Neural progenitor cell (in vitro differentiated cells): ENCODE measurements at places on chromosomes 12 and 14. TPM values are rescaled to one million over a fixed set of nuclear protein-coding genes. Genes with fewer than 3 reads are reported as not detected.

- H3K4me3 ChIP-seq: no peak overlapping the region
- peaks cover 55% of the 10 kb centered on the region for H3K4me1 ChIP-seq
- H3K27ac ChIP-seq: no peak overlapping the region
- H3K36me3 ChIP-seq: no peaks in the 10 kb centered on the region
- DNase-seq: peak; percentile 80
These were observed 78.9 kb downstream of the ITPK1 start for GRCh38 chr14:93036652-93037345.

VEZT gene
- total RNA-seq: 89.8 and 126 TPM in 2 replicates

GRCh38 chr12:108367436-108367835 lies 28.3 kb upstream of the CMKLR1 start:
- no peak overlapping the region for H3K4me3 ChIP-seq
- no peak overlapping the region for H3K27ac ChIP-seq
- no peaks in the 10 kb centered on the region for H3K36me3 ChIP-seq
- DNase-seq: no peak

ZNF385A gene
- 6.2 and 7.2 TPM in 2 replicates for total RNA-seq

DNA sequence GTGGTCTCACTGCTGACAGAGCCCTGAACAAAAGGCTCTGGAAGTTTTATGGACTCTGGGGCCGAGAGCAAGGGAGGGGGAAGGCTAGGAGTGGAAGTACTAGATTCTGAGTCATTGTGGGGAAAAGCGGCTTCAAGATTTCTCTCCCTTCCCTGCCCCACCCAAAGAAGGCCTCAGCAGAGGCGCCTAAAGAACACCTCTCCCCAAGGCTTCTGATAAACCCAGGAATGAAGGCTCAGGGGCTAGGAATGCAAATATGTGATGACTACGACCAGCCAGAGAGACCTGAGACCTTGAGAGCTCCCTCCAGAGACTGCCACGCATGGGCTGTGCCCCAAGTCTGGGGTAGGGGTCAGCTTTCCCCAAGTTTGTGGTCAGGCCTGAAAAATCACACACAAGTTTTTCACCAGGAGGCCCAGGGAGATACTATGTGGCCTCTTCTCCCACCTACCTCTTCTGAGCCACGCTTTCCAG lies 130.7 kb upstream of the HIF1A start:
- no peak for DNase-seq
- no peak overlapping the region for H3K4me3 ChIP-seq
- H3K27ac ChIP-seq: no peak overlapping the region
- H3K36me3 ChIP-seq: no peaks in the 10 kb centered on the region
- peaks cover 26% of the 10 kb centered on the region for H3K4me1 ChIP-seq
- peaks cover 12% of the 10 kb centered on the region for H3K27me3 ChIP-seq

- H3K27me3 ChIP-seq: no peaks in the 10 kb centered on the region
- DNase-seq: no peak
- peak overlapping the region; percentile 13 for H3K27ac ChIP-seq
- H3K4me3 ChIP-seq: no peak overlapping the region
- H3K4me1 ChIP-seq: peaks cover 23% of the 10 kb centered on the region
- no peaks in the 10 kb centered on the region for H3K36me3 ChIP-seq
These were observed 24.2 kb downstream of the ZNF664 start for GRCh38 chr12:123997033-123997822.

CD69 gene
- total RNA-seq: not detected in 2 replicates

GRCh38 chr12:66058554-66058953 lies 72.0 kb downstream of the LLPH start:
- no peaks in the 10 kb centered on the region for H3K36me3 ChIP-seq
- H3K4me3 ChIP-seq: no peak overlapping the region
- H3K27ac ChIP-seq: no peak overlapping the region
- peaks cover 12% of the 10 kb centered on the region for H3K4me1 ChIP-seq

TOMM20L gene
- not detected in 2 replicates for total RNA-seq

PRH2 gene
- not detected in 2 replicates for total RNA-seq

GRCh38 chr14:54503486-54503885 lies 6.2 kb upstream of the CGRRF1 start:
- H3K27me3 ChIP-seq: no peaks in the 10 kb centered on the region
- no peak for DNase-seq
- H3K36me3 ChIP-seq: no peaks in the 10 kb centered on the region
- H3K27ac ChIP-seq: no peak overlapping the region
- no peak overlapping the region for H3K4me3 ChIP-seq

- peaks cover 6% of the 10 kb centered on the region for H3K4me1 ChIP-seq
- no peaks in the 10 kb centered on the region for H3K27me3 ChIP-seq
- peak; percentile 96 for DNase-seq
- H3K4me3 ChIP-seq: peak overlapping the region; percentile 96
- H3K36me3 ChIP-seq: no peaks in the 10 kb centered on the region
These were observed 1.5 kb downstream of the KRT8 start for GRCh38 chr12:52903285-52903854.

DNA sequence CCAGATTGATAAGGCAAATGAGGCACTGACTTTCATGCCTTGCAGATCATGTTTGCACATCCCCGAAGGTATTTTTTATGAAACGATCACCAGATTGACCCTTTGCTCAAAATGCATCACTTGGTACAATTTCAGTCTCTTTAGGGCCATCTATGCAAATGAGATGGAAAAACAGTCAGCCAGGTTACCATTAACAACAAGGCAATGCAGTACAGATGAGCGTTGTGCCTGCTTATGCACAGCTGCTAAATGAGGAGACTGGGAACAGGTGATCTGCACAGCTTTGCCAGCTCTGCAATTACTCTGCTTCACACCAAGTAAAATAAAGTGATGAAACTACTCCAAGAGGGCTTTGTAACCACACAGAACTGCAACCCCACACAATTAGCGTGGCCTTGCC lies 26.1 kb upstream of the PLEKHG7 start:
- no peaks in the 10 kb centered on the region for H3K36me3 ChIP-seq
- H3K27ac ChIP-seq: no peak overlapping the region
- no peaks in the 10 kb centered on the region for H3K27me3 ChIP-seq
- no peak for DNase-seq
- H3K4me1 ChIP-seq: no peaks in the 10 kb centered on the region

DNA sequence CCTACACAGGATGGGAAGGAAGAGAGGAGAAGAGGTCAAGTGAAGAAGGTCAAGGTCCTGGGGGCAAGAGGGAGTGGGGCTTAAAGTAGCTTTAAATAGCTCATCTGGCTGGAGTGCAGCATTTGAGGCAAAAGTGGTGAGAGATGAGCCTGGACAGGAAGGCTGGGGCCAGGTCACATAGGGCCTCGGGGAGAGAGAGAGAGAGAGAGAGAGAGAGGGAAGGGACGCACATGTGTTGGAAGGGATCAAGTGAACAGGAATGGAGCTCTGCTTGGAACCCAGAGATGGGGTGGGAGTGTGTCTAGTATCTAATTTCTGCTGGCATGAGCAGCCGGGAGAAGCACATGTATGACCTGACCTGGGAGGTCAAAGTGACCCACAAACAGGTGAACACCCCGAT lies 407.5 kb downstream of the MED13L start:
- H3K4me3 ChIP-seq: no peak overlapping the region
- no peaks in the 10 kb centered on the region for H3K36me3 ChIP-seq
- H3K4me1 ChIP-seq: peaks cover 5% of the 10 kb centered on the region
- H3K27ac ChIP-seq: no peak overlapping the region

GRCh38 chr12:117900561-117900960 lies 68.2 kb downstream of the KSR2 start:
- DNase-seq: no peak
- no peak overlapping the region for H3K27ac ChIP-seq
- no peaks in the 10 kb centered on the region for H3K27me3 ChIP-seq
- H3K4me1 ChIP-seq: no peaks in the 10 kb centered on the region

DNA sequence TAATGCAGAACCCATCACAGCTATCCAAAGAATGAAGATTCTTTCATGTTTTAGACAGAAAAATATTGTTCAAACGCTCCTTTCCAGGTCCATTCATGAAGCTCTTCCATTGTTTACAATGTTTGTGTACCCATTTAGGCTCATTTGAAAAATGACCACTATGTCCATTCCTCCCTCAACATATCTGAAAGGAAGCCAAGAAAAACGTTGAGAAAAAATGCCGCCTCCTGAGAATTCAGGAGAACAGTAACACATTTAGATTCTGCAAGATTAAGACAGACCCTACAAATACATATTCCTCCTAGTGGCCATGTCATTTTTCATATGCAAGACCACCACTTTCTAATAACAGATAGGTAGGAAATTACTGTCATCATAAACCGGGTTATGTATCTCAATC lies 124.4 kb downstream of the SLC25A21 start:
- no peak overlapping the region for H3K4me3 ChIP-seq
- no peak for DNase-seq
- no peaks in the 10 kb centered on the region for H3K4me1 ChIP-seq
- H3K36me3 ChIP-seq: no peaks in the 10 kb centered on the region
- no peaks in the 10 kb centered on the region for H3K27me3 ChIP-seq

DNA sequence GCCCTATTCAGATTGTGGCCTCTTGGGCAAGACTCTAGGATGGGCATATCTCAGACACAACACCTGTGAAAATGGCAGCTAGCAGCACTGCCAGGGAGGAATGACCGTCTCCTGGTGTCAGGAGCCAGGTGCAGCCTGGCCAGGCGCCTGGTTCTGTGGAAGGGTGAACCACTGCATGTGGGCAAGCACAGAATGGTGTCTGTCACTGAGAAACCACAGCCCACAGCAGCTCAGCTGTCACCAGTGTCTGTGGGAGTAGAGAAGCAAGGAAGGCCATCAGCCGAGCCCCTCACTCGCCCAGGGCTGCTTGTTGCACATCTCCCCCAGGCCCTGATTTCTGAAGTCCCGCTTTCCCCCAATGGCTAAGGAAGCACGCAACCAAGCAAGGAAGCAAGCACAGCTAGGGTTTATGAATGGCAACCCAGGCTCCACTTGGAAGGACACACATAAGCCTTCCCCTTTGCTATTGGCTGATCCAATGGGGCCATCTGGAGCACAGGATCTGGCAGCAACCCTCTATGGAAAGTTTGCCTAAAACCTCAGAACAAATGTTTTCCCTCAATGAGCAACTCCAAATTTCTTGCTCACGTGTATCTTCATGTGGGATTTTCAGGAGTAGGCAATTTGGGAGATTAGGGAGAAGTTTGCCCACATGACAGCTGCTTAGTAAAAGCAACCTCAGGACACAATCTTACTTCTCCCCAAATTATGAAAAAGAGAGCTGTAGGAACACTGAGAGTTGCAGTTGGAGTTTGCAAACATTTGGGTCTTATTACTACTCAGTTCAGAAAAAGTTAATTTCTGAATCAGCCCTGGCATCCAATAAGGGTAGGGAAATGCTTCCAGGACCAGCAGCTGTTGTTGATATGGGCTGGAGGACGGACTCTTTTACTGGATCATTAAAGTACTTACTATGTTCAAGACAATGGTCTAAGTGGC lies 44.7 kb downstream of the GPHB5 start:
- no peaks in the 10 kb centered on the region for H3K4me1 ChIP-seq
- H3K27ac ChIP-seq: no peak overlapping the region
- DNase-seq: no peak
- no peaks in the 10 kb centered on the region for H3K36me3 ChIP-seq
- no peak overlapping the region for H3K4me3 ChIP-seq
- no peaks in the 10 kb centered on the region for H3K27me3 ChIP-seq

FBLN5 gene
- not detected in 2 replicates for total RNA-seq

GPR84 gene
- not detected in 2 replicates for total RNA-seq

- H3K27ac ChIP-seq: no peak overlapping the region
- no peaks in the 10 kb centered on the region for H3K36me3 ChIP-seq
These were observed 57.6 kb downstream of the LMNTD1 start for GRCh38 chr12:25495331-25496097.

- DNase-seq: no peak
- H3K36me3 ChIP-seq: no peaks in the 10 kb centered on the region
- no peak overlapping the region for H3K4me3 ChIP-seq
- H3K27me3 ChIP-seq: no peaks in the 10 kb centered on the region
- no peak overlapping the region for H3K27ac ChIP-seq
These were observed 3.7 kb upstream of the MDP1 start for GRCh38 chr14:24219521-24219920.

CPNE6 gene
- total RNA-seq: not detected in 2 replicates

DNA sequence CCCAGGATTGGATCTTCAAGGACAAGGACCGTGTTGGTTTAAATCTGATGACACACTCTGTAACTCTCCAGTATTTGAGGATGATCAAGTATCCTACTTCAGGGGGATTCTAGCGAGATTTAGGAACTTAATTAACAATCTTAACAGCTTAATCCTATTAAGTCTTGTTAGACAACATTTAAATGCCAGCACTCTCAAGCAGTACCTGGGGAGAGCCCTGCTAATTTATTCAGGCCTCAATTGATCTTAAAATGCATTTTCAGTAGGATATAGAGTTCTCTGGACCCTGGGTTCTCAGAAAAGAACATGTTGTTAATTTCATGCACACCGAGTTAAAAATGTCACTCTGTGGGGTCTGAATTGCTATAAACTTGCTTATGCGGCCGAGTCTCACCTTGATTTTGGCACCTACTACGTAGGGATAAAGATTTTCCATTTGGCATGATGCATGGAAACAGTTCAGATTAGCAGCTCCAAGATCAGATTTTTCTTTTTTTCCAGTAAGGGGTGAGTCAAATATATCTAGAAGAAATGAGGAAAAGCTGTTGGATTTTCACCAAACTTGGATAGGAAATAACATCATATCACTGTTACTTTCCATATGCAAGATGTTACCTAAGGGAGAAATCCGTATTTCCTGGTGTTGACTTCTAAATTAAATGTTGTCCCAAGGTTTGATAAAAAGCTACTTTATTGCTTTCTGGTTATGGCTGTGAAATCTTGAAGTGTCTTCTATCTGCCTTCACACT lies 76.1 kb downstream of the SLC24A4 start:
- no peaks in the 10 kb centered on the region for H3K36me3 ChIP-seq
- DNase-seq: peak; percentile 26
- H3K27me3 ChIP-seq: no peaks in the 10 kb centered on the region
- no peak overlapping the region for H3K4me3 ChIP-seq
- H3K4me1 ChIP-seq: peaks cover 15% of the 10 kb centered on the region

- H3K27ac ChIP-seq: peak within 1 kb of the TSS; percentile 74
- peak within 1 kb of the TSS; percentile 40 for H3K4me3 ChIP-seq
- no peaks in the 10 kb centered on the region for H3K36me3 ChIP-seq
- peaks cover 42% of the 10 kb centered on the region for H3K4me1 ChIP-seq
- no peaks in the 10 kb centered on the region for H3K27me3 ChIP-seq
These were observed at the start of gene NFE2 for GRCh38 chr12:54300732-54301427. Gene NFE2, minus strand, starts transcription at chr12:54301015. Its CDS starts 5,767 bp downstream, at chr12:54295248.

GALNT9 gene
- total RNA-seq: 0.34 TPM in 1 of 2 replicates, not detected in the other
